ENCODE measurements at places on chromosomes 7 and 10.

DNA sequence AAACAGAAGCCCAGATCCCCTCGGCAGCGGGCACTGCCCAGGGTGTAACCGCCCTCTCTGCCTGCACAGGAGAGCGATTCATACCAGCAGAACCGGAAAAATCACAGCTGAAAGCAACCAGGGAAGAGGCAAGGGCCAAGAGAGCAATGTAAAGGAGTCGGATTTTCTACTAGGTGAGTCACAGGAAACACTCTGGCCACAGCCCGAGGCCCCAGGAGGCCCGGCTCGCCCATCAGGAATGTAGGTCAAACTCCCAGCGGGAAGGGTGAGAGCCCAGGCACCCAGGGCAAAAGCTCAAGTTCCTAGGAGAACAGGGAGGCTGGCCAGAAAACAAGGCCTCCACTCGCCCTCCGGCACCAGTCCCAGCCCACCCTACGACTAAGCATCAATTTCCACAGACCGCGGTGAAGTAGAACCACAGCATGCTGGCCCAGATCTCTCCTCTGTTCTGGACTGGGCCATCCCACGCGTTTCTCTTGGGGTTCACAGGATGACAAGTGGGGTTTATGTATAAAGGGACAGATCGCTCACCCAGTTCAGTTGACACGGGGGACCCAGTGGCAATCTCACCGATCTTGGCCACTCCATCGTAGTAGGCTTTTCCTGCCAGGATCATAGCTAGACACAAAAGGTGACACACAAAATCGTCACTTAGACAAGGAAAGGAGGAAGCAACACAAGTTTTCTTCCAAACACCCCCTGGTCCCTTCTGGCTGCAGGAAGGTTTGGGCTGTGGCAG, 46.2 kb downstream of the BAIAP2L1 start:
- no peak for DNase-seq

- DNase-seq: no peak
Observed at GRCh38 chr10:103872137-103872931, 17.0 kb upstream of the SH3PXD2A start.

DNA sequence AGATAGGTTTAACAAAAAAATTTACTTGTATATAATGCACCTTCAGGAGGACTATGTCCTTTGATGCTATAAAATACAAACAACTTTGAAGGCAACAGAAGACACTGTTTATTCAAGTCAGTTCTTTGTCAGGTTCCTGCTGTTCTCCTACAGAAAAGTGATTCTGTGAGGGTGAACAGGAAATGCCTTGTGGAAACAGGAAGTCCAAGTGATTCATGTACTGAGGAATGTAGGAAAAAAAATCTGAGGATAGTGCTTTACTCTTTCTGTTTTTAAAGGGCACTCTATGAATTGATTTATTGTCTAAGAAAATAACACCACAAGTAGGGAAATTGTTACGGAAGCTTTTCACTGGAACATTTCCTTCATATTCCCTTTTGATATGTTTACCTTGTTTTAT, 171.9 kb downstream of the HDAC9 start:
- DNase-seq: no peak

GRCh38 chr7:149180722-149181449, 14.5 kb upstream of the ZNF282 start:
- no peak for DNase-seq

- no peak for DNase-seq
Observed at GRCh38 chr10:74373059-74373458, 222.0 kb downstream of the ADK start.

GRCh38 chr10:94785211-94785610, 22.7 kb downstream of the CYP2C19 start:
- DNase-seq: no peak

GRCh38 chr10:93147281-93147680, 73.6 kb downstream of the CYP26A1 start:
- DNase-seq: no peak
